ENCODE measurements at places on chromosomes 3 and 15.

DNA sequence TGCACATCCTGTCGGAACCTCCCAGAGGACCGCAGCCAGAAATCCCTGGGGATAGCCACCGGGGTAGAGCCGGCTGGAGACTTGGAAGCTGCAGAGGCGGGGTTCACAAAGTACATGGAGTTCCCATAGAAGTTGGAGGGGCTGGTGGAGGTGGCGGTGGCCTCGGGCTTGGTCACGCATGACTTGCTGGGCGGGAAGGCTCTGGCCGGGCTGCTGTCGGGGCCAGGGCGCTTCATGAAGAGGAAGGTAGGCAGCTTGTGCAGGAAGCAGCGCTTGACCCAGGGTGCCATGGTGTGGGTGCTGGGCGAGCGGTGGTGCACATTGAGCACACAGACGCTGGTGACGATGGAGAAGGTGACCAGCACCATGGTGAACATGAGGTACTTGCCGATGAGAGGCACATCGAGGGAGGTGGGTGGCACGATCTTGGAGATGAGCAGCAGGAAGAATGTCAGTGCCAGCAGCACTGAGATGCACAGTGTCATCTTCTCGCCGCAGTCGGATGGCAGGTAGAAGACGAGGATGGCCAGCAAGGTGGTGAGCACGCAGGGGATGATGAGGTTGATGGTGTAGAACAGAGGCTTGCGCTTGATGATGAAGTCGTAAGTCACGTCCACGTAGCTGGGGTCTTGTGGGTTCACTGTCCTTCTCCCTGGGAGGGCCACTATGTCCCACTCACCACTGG lies 8.4 kb upstream of the CHRNA3 start:
- DNase-seq, result no peak

DNA sequence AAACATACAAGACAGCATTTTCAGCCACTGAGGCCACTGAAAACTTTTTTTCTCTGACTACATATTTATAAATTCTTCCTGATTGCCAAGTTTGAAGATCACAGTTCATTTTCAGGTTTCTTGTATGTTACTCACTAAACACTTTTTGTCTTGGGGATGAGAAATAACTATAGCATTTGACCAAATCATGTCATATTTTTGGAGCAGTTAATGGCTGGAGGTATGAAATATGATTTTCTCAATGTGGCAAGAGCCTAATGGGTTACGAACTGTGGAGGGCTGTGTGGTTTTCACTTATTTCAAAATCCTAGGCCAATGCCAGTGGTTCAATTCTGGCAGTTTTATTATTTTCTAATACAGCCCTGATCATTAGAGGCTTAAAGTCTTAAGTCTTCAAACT lies 64.4 kb downstream of the USP13 start:
- DNase-seq, result no peak

GRCh38 chr3:149000206-149000745 lies 8.9 kb downstream of the GYG1 start:
- no peak for DNase-seq

GRCh38 chr15:74983725-74984231 lies 11.6 kb upstream of the SCAMP5 start:
- peak; percentile 38 for DNase-seq

- no peak for DNase-seq
Observed at GRCh38 chr3:100059472-100059871, 54.8 kb downstream of the FILIP1L start.

DNA sequence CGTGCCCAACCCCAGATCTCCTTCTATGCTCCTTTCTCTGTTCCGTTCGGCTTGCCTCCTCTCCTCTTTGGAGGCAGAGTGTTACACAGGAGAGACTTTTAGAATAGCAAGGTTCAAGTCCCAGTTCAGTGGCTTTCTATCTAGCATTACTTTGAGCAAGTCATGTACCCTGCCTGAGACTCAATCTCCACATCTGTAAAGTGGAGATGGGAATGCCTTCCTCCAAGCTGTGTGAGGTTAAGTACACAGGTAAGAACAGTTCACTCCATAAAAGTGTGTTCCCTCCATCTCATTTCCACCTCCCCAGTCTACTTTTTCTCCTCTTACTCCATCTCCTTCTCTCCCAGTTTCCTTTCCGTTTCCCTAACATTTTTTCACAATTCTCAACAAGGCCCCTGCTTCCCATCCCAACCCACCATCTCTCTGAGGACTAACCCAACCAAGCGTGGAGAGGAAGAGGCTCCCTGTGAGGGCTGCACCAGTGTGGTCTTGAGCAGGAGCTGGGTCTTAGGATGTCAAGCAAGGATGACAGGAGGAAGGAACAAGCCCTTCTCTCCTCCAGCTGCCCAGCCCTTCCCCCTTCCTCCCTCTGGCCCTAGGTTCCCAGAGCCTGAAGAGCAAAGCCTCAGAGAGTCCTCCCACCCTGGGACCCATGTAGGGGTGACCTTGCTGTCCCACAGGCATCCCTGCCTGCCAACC lies 6.4 kb downstream of the ATP8B4 start:
- no peak for DNase-seq

- DNase-seq, result no peak
Observed at GRCh38 chr15:65311760-65312159, 7.3 kb downstream of the RNU5B-1 start.

DNA sequence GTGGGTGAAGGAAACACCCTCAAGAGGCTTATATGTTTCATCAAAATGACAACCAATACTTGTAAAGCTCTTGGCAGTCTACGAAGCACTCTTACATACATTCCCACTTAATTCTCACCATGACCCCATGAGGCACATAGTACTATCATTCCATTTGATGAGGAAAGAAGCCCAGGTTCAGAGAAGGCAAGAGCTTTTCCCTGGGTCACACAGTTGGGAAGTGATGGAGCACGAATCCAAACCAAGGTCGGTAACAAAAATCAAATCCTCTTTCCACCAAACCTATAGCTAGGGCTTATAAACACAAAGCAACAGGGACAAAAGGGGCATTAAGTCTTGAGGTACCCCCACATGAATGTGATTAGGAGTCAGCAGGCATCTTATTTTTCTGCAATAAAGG lies 187.1 kb downstream of the UACA start:
- DNase-seq, result no peak

DNA sequence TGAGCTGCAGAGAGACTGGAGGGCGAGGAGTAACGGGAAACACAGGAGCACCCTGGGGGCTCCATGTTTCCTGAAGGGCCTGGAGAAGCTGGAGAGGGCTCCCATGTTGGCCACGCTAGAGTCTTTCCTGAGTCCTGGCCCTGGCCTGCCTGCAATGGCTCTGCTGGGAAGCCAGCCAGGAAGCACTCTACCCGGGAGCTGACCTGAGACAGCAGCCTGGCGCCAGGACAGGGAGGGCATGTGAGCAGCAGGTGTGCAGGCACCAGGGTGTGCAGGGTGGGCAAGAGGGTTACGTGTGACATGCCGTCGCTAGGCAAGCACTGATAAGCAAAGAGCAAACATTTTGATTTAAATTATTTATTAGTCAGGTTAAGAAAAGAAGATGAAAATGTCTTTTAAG lies 301.4 kb downstream of the OCA2 start:
- DNase-seq, result no peak

DNA sequence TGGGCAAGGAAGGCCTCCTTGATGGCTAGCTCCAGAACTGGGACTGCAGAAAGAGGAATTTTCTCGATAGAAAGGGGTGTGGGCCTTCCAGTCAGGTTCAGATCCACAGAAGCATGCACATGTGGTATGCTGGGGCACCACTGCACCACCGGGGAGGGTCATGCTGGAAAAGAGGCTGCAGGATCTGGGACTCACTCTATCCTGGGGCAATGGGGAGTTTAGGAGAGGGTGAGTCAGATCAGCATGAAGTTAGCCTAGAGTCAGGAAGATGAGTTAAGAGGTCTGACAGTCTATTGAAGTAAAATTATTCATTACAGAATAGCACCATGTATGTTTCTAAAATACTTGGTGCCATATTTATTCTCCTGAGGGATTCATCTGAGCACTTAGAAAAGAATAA lies 130.2 kb upstream of the TOPAZ1 start:
- no peak for DNase-seq

- DNase-seq, result no peak
Observed at GRCh38 chr3:26104851-26105251, 315.0 kb downstream of the OXSM start.

GRCh38 chr3:150033721-150034120 lies 63.0 kb upstream of the PFN2 start:
- DNase-seq, result no peak

- DNase-seq, result no peak
Observed at GRCh38 chr15:22930782-22931484, 49.2 kb downstream of the CYFIP1 start.

DNA sequence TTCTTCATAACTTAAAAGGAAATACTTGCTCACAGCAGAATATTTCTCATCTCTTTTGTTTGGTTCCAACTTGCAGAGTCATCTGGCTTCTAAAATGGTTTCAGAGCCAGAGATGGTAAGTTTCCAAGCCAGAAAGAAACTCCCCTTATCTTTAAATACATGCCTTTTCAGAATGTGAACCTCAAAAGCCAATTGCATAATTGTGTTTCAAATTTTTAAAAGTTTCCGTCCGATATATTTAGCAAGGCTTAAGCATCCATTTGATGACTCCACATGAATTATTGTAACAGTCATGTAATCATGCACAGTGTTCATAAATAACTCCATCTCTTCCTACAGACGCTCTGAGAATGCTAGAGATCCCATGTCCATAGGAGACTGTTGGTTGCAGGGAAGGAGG lies 40.6 kb upstream of the C3orf80 start:
- no peak for DNase-seq

GRCh38 chr3:123489400-123490004 lies 40.6 kb upstream of the ADCY5 start:
- no peak for DNase-seq

DNA sequence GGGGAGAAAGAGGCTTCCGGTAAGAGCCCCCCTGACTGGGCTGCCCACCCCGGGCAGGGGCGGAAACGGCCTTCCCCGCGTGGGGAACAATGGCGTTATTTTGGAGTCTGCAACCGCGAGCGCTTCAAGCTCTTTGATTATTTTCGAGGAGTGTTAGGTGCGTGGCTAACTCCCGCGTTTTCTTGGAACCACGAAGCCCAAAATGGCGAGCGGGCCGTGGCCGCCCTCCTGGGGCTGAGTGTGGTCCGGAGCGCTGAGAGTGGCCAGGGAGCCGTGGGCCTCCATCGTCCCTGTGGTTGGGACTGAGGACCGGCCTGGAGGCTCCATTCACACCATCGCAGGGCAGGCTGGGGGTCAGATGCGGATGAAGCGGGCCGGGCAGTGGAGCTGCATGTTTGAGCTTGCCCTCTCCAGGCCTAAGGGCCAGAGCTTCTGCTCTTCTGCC lies 44.6 kb upstream of the POLG start:
- no peak for DNase-seq

GRCh38 chr3:129343643-129344360 lies 65.1 kb downstream of the HMCES start:
- DNase-seq, result no peak

- no peak for DNase-seq
Observed at GRCh38 chr3:194843556-194843955, 157.9 kb downstream of the FAM43A start.

- DNase-seq, result no peak
Observed at GRCh38 chr15:82934100-82934880, 18.2 kb downstream of the HOMER2 start.

GRCh38 chr3:53813229-53813628 lies 33.0 kb downstream of the CHDH start:
- no peak for DNase-seq

GRCh38 chr15:63677778-63678177 lies 80.6 kb downstream of the FBXL22 start:
- no peak for DNase-seq

GRCh38 chr3:124772081-124772831 lies 42.0 kb downstream of the UMPS start:
- DNase-seq, result no peak

- DNase-seq, result peak; percentile 18
Observed at GRCh38 chr3:52934630-52935530, 37.5 kb upstream of the STIMATE start.

GRCh38 chr3:120536642-120537041 lies 59.5 kb upstream of the NDUFB4 start:
- no peak for DNase-seq
